ENCODE measurements at places on chromosomes 4 and X.

GRCh38 chrX:85998954-85999353, 48.4 kb downstream of the CHM start:
- H3K4me1 ChIP-seq, result peaks cover 10% of the 10 kb centered on the region
- peaks cover 7% of the 10 kb centered on the region for H3K36me3 ChIP-seq
- H3K27me3 ChIP-seq, result no peaks in the 10 kb centered on the region

DNA sequence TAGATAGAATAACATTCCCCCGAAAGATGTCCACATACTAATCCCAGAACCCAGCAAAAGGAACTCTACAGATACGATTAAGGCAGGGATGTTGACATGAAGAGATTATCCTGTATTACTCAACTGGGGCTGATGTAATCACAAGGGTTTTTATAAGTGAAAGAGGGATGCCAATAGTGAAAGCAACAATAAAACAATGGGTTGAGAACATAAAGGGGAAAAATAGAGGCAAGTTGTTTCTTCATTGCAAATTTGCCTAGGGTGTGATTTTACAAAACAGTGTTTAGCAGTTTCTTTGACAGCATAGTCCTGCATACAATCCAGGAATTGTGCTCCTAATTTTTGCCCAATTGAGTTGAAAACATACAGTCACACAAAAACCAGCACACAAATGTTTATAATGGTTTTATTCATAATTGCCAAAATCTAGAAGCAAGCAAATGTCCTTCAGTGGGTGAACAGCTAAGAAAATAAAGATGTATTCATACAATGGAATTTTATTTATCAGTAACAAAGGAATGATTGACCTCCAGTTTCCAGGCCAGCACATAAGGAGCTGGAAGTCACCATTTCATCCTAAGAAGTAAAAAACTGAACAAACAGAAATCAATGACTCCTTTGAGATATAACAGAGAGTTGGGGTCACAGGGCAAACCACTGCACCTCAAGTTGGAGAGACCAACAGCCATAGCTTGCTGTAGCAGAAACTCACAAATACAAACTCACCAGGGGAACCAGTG, 107.2 kb downstream of the CENPC start:
- H3K4me1 ChIP-seq, result no peaks in the 10 kb centered on the region
- H3K27ac ChIP-seq, result no peak overlapping the region
- no peak for DNase-seq
- H3K27me3 ChIP-seq, result no peaks in the 10 kb centered on the region
- H3K36me3 ChIP-seq, result no peaks in the 10 kb centered on the region

GRCh38 chr4:89617317-89617716, 219.6 kb downstream of the SNCA start:
- no peaks in the 10 kb centered on the region for H3K36me3 ChIP-seq
- H3K27ac ChIP-seq, result no peak overlapping the region
- DNase-seq, result no peak
- H3K27me3 ChIP-seq, result no peaks in the 10 kb centered on the region
- H3K4me1 ChIP-seq, result no peaks in the 10 kb centered on the region

GRCh38 chr4:92387459-92388069, 83.8 kb downstream of the GRID2 start:
- DNase-seq, result peak; percentile 17
- no peak overlapping the region for H3K4me3 ChIP-seq
- no peak overlapping the region for H3K27ac ChIP-seq
- no peaks in the 10 kb centered on the region for H3K4me1 ChIP-seq
- no peaks in the 10 kb centered on the region for H3K27me3 ChIP-seq

DNA sequence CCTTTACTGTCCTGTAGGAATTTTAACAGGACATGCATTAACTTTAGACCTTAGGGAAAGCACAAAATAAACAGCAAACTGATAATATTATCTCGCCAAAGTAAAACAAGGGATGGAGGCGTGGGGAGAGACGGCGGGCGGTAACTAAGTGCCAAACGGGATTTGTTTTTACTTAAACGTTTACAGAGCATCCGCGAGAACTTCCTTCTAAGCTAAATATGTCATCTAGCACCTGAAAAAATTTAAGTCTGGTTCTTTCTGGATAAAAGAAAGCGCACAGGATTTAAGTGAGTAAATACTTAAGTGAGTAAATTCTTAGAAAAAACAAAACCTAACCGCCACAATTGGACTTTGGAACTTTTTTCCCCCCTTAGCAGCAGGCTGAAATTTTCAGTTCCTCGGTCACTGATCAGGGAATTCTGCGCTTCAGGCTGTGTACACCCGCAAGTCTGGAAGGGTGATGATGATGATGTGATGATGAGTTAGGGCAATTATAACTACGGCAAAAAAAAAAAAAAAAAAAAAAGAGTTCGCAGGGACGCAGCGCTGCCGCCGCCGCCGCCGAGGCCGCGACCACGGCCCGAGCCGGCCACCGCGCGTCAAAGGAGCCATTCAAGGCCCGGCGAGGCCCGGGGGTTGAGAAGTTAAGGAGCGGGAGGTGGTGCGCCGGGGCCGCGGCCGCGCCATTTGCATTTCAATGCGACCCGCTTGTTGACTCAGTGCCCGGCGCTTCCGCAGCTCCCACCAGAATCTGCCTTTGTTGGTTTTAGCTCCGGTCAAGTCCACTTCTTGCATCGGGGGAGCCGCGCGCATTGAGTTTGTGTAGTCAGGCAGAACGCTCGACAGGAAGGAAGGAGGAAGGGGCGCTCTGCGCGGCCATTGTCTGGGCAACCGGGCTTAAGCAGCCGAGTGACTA, 108.8 kb downstream of the SPRY1 start:
- DNase-seq, result peak; percentile 41
- no peak overlapping the region for H3K4me3 ChIP-seq
- H3K27me3 ChIP-seq, result no peaks in the 10 kb centered on the region
- no peak overlapping the region for H3K27ac ChIP-seq
- H3K36me3 ChIP-seq, result no peaks in the 10 kb centered on the region

DNA sequence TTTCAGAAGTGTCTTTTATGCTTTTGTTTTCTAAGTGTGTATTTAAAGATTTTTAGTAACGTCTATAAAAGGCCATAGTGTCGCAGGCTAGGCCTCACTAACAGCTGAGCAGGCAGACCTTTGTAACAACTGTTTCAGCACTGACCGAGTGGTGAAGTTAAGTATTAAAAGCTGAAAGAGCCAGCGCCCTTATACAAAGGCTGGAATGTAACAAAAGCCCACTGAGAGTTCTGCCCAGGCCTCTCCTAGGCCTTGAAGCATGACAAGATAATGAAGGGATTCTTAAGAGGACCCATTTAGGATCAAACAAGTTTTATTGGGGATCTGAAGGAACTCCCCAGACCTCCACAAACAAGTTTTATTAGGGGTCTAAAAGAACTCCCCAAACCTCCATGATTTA, 722.5 kb upstream of the PRKX start:
- H3K27me3 ChIP-seq, result no peaks in the 10 kb centered on the region
- no peaks in the 10 kb centered on the region for H3K4me1 ChIP-seq
- DNase-seq, result no peak
- H3K27ac ChIP-seq, result no peak overlapping the region
- no peaks in the 10 kb centered on the region for H3K36me3 ChIP-seq

GRCh38 chrX:7420717-7421116, 272.8 kb upstream of the PUDP start:
- no peaks in the 10 kb centered on the region for H3K27me3 ChIP-seq
- no peaks in the 10 kb centered on the region for H3K36me3 ChIP-seq
- DNase-seq, result no peak
- H3K4me1 ChIP-seq, result no peaks in the 10 kb centered on the region

DNA sequence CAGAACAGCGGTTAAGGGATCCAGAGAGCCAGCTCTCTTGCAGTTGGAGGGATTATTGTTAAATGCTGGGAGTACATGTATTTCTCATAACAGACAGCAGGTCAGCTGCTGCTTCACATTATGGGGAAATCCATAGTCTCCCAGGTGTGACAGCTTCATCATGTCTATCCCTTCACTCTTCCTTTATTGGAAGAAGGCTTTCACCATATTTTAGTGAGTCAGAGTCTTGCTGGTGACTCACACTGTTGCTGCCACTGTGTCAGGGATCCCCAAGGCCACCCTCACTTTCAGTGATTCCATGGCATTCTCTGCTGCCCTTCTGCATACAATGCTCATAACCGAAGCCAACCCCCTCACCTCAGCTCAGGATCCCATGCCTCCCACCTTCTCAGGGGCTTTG, 32.9 kb upstream of the PAGE5 start:
- no peaks in the 10 kb centered on the region for H3K4me1 ChIP-seq
- H3K4me3 ChIP-seq, result no peak overlapping the region
- H3K36me3 ChIP-seq, result no peaks in the 10 kb centered on the region
- H3K27ac ChIP-seq, result no peak overlapping the region

DNA sequence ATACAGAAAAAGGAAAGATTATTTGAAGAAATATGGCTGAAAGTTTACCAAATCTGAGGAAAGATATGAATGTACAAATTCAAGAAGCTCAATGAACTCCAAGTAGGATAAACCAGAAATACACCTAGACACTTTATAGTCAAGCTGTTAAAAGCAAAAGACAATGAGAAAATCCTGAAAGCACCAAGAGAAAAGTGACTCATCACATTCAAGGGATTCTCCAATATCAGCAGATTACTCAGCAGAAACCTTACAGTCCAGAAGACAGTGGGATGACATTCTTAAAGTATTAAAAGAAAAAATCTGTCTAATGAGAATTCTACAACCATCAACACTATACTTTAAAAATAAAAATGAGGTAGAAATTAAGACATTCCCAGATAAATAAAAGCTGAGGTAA, 223.8 kb upstream of the ZCCHC13 start:
- no peaks in the 10 kb centered on the region for H3K27me3 ChIP-seq
- H3K36me3 ChIP-seq, result no peaks in the 10 kb centered on the region
- DNase-seq, result no peak
- H3K4me3 ChIP-seq, result no peak overlapping the region

DNA sequence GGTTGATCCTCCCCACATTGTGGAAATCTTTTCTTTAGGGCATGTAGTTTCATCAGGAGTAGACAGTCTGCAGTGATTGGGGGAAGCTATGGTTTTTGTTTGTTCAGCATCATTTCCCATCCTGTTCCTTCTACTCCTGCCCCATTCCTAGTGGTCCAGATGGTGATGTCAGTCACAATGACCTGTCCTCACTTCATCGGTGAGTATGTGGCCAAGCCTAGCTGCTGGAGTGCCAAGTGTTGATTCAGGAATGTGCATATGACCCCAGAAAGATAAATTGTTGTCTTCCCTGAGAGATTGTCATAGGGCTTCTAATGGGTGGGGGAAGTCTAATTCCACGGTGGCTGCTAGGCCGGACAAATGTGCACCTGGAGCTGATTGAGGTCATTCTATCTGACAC, 130.6 kb upstream of the FAT1 start:
- no peak overlapping the region for H3K27ac ChIP-seq
- H3K27me3 ChIP-seq, result no peaks in the 10 kb centered on the region
- H3K36me3 ChIP-seq, result no peaks in the 10 kb centered on the region
- no peak for DNase-seq
- no peak overlapping the region for H3K4me3 ChIP-seq
- H3K4me1 ChIP-seq, result no peaks in the 10 kb centered on the region

GRCh38 chr4:3471098-3471760, 8.1 kb downstream of the DOK7 start:
- no peaks in the 10 kb centered on the region for H3K27me3 ChIP-seq
- H3K27ac ChIP-seq, result no peak overlapping the region
- H3K4me1 ChIP-seq, result peaks cover 3% of the 10 kb centered on the region
- DNase-seq, result no peak

DNA sequence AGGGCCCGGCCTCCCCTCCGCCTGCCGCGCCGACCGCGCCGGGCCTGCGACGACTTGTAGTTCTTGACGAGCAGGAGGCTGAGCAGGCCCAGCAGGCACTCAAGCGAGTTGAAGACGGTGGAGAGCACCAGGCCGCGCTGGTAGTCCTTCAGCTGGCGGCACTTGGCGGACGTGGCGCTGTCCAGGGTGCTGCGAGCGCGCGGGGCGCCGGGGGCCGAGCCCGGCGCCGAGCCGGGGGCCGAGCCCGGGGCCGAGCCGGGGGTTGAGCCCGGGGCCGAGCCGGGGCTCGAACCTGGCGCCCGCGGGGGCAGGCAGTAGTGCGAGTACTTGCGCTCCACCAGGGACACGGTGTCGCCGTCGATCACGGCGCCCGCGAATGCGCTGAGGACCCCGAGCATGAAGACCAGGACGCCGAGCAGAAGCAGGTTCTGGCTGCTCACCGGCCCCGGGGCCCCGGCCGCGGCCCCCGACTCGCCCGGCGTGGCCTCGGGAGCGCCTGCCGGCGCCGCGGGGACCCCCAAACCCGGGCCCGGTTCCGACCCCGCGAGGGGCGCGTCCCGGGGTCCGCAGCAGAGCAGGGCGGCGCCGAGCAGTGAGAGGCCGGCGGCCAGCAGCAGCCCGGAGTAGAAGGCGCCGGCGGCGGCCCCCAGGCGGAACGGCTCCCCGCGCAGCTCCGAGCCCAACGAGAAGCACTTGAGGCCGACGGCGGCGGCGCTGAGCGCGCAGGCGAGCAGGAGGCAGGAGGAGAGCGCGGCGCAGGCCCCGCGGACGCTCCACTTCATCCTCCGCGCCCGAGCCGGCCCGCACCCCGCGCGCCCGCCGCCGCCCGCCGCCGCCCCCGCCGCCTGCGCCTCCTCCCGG, 584 bp downstream of the TMEM271 start:
- no peaks in the 10 kb centered on the region for H3K36me3 ChIP-seq
- peaks cover 62% of the 10 kb centered on the region for H3K27me3 ChIP-seq
- no peaks in the 10 kb centered on the region for H3K4me1 ChIP-seq
- no peak overlapping the region for H3K4me3 ChIP-seq
- peak; percentile 68 for DNase-seq
- H3K27ac ChIP-seq, result no peak overlapping the region

DNA sequence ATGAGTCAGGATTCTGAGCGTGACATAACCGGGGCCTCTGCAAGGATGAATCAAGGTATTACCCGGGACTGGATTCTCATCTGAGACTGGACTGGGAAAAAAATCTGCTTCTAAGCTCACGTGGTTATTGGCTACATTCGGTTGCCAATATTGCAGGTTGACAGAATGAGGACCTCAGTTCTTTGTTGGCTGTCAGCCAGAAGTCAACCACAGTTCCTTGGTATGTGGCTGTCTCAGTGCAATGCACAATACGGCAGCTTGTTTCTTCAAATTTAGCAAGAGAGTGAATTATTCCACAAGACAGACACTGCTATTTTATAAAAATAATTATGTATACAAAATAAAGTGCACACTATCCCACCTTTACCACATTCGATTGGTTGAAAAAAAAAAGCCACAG, 424.2 kb downstream of the KLHL4 start:
- H3K36me3 ChIP-seq, result no peaks in the 10 kb centered on the region
- H3K27me3 ChIP-seq, result no peaks in the 10 kb centered on the region
- H3K4me1 ChIP-seq, result no peaks in the 10 kb centered on the region
- no peak for DNase-seq
- H3K4me3 ChIP-seq, result no peak overlapping the region
- no peak overlapping the region for H3K27ac ChIP-seq

GRCh38 chr4:101334963-101335572, 12.3 kb downstream of the PPP3CA start:
- no peaks in the 10 kb centered on the region for H3K36me3 ChIP-seq
- H3K4me1 ChIP-seq, result peaks cover 7% of the 10 kb centered on the region
- no peaks in the 10 kb centered on the region for H3K27me3 ChIP-seq
- no peak for DNase-seq

DNA sequence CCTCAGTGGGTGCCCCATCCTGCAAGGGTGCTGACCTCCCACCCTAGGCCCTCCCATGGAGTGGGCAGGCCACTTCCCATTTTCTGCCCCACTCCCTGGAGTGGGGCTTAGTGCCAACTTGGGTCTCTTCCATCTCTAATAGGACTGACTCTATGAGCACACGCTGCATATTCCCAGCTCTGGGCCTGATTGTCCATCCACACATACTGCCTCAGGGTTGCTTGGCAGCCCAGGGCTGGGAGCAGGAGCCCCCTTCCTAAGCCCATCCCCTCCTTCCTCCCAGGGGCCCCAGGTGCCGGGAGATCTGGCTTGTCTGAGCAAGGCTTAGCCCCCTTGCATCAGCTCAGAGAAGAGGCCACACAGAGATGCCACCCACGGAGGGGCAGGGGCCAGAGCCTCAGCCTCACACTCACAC, 55.1 kb downstream of the PJA1 start:
- no peaks in the 10 kb centered on the region for H3K36me3 ChIP-seq
- DNase-seq, result no peak
- H3K4me1 ChIP-seq, result peaks cover 15% of the 10 kb centered on the region

Data from SK-N-SH (cell line).